ENCODE measurements at places on chromosomes 3 and 15. TPM values are rescaled to one million over a fixed set of nuclear protein-coding genes. Genes with fewer than 3 reads are reported as not detected.

GRCh38 chr15:77201665-77202064 is 130.8 kb upstream of the TSPAN3 start:
- DNase-seq: no peak

DNA sequence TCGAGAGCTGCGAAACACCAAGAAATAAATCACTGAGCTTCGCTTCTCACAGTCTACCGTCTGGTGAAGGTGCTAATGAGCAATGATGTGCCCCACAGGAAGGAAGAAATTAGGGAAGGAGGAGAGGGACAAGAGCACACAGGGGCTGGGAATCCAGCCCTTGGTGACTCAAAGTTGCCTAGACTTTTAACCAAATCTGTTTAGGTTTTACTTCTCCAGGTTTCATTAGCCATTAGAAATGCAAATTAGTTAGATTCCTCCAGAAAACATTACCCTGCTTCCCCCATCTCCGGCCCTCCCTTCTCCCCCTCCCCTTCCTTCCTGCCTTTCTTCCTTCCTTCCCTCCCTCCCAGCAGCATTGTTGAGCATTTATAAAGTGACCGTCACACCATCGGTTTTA is 59.3 kb upstream of the UBE2E1 start:
- DNase-seq: no peak

Gene CCDC39
- polyA plus RNA-seq: not detected

Gene MKRN3
- 0.04 TPM for polyA plus RNA-seq

Gene HGD
- polyA plus RNA-seq: 0.12 TPM

Gene CDC25A
- polyA plus RNA-seq: 0.20 TPM
